ENCODE measurements at places on chromosomes 16 and 17. TPM values are rescaled to one million over a fixed set of nuclear protein-coding genes. Genes with fewer than 3 reads are reported as not detected.

Gene STARD3
- total RNA-seq, result 30.1 TPM

Gene EXOC3L1
- not detected for total RNA-seq

Gene SOCS3
- 4.8 TPM for total RNA-seq

- DNase-seq, result peak; percentile 41
- no peaks in the 10 kb centered on the region for H3K36me3 ChIP-seq
- no peak overlapping the region for H3K4me3 ChIP-seq
- no peak overlapping the region for H3K27ac ChIP-seq
Observed at GRCh38 chr16:85019659-85020245, 7.8 kb upstream of the KIAA0513 start.

Gene CCDC43
- 32.8 TPM for total RNA-seq

Gene CYGB
- total RNA-seq, result not detected

DNA sequence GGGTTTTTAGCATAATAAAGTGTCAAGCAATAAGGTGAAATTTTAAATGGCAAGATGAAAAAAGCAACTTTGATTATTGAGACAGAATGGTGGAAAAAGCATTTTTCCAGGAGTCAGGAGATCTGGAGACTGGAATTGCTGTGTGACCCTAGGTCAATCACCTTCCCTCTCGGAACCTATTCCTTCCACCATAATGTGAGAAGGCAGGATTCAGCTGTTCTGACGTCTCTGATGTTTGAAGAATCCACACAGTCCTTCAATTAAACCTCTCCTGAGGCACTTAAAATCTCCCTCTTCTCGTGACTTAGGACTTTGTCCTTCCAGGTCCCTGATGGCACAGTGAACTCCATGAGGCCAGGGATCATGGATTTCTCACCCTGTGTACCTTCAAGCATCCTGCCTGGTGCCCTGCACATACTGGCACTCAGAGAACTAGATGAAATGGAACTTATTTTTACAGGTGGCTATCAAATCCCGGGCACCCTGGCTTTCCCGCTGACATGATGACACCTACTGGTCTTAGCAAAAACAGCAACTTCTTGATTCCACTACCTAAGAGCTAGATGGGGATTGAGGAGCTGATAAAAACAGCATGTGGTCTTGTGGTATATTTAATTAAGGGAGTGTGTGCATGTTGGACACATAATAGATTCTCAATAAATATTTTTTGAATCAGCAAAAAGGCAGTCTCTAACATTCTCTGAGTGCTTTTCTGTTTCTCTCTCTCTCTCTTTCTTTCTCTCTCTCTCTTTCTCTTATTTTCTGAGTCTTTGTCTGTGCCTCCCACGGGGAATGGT is 2.3 kb upstream of the CCDC182 start:
- DNase-seq, result peak; percentile 68
- H3K4me1 ChIP-seq, result no peaks in the 10 kb centered on the region
- H3K27me3 ChIP-seq, result peaks cover 55% of the 10 kb centered on the region
- H3K4me3 ChIP-seq, result no peak overlapping the region

- H3K27me3 ChIP-seq, result peaks cover 7% of the 10 kb centered on the region
- DNase-seq, result no peak
- H3K27ac ChIP-seq, result no peak overlapping the region
Observed at GRCh38 chr17:52674686-52675085, 516.2 kb upstream of the CA10 start.

GRCh38 chr17:1022278-1023024 is 25.5 kb downstream of the TIMM22 start:
- DNase-seq, result no peak
- no peaks in the 10 kb centered on the region for H3K4me1 ChIP-seq
- H3K4me3 ChIP-seq, result no peak overlapping the region
- peaks cover 17% of the 10 kb centered on the region for H3K36me3 ChIP-seq
- no peaks in the 10 kb centered on the region for H3K27me3 ChIP-seq

- H3K27ac ChIP-seq, result no peak overlapping the region
- H3K4me1 ChIP-seq, result peaks cover 11% of the 10 kb centered on the region
- H3K4me3 ChIP-seq, result no peak overlapping the region
- no peaks in the 10 kb centered on the region for H3K27me3 ChIP-seq
Observed at GRCh38 chr16:14074544-14074943, 3.4 kb downstream of the MRTFB start.

GRCh38 chr17:39018267-39019134 is 51.3 kb upstream of the FBXO47 start:
- no peaks in the 10 kb centered on the region for H3K36me3 ChIP-seq
- H3K27ac ChIP-seq, result no peak overlapping the region
- DNase-seq, result no peak
- H3K4me3 ChIP-seq, result no peak overlapping the region

Gene UTP4
- total RNA-seq, result 77.1 TPM
